ENCODE measurements at places on chromosomes 6 and 20.

- DNase-seq, result no peak
Measured at GRCh38 chr20:43345676-43346075, 112.0 kb upstream of the SRSF6 start.

- DNase-seq, result no peak
Measured at GRCh38 chr6:169427856-169428255, 174.2 kb upstream of the THBS2 start.

- no peak for DNase-seq
Measured at GRCh38 chr6:155472886-155473285, 17.2 kb upstream of the NOX3 start.

DNA sequence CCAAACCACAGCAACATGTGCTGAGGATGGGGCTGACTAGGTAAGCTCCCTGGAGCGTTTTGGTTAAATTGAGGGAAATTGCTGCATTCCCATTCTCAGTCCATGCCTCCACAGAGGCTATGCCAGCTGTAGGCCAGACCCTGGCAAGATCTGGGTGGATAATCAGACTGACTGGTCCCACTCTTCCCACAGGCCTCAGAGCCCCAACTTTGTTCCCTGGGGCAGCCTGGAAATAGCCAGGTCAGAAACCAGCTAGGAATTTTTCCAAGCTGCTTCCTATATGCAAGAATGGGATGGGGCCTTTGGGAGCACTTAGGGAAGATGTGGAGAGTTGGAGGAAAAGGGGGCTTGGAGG is 1.5 kb upstream of the VEGFA start:
- no peak for DNase-seq

- DNase-seq, result no peak
Measured at GRCh38 chr20:50318710-50319109, 128.1 kb downstream of the CEBPB start.

- DNase-seq, result no peak
Measured at GRCh38 chr6:85966828-85967227, 324.1 kb upstream of the SYNCRIP start.

DNA sequence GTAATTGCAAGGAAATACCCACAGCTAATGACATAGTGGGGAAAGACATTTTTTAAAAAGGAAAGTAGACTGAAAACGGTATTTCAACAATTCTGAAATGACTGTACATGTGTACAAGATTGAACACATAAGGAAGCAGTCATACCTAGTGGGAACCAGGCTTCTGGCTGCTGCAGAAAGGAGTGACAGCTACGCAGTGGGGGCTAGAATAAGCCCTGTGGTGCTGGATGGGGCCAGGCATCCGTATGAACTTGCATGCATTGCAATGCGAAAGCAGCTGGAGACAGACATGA is 54.9 kb upstream of the GPR31 start:
- DNase-seq, result no peak

DNA sequence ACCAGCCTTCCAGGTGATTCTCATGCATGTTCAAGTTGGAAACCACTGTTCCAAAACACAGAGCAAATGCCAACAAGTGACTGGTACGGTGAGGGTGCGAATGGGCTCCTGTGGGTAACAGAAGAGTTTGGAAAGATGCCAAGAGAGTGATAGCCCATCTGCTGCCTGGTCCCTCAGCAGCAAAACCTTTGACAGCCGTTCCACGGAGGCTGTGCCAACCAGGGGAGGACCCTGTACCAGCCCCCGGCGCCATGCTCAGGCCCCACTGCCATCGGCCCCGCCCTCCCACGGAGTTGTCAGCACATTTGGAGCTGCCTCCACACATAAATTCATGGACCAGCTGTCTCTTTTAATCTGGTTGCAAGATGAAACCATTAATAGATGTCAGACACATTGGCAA is 4.4 kb upstream of the PTPRT start:
- DNase-seq, result no peak

DNA sequence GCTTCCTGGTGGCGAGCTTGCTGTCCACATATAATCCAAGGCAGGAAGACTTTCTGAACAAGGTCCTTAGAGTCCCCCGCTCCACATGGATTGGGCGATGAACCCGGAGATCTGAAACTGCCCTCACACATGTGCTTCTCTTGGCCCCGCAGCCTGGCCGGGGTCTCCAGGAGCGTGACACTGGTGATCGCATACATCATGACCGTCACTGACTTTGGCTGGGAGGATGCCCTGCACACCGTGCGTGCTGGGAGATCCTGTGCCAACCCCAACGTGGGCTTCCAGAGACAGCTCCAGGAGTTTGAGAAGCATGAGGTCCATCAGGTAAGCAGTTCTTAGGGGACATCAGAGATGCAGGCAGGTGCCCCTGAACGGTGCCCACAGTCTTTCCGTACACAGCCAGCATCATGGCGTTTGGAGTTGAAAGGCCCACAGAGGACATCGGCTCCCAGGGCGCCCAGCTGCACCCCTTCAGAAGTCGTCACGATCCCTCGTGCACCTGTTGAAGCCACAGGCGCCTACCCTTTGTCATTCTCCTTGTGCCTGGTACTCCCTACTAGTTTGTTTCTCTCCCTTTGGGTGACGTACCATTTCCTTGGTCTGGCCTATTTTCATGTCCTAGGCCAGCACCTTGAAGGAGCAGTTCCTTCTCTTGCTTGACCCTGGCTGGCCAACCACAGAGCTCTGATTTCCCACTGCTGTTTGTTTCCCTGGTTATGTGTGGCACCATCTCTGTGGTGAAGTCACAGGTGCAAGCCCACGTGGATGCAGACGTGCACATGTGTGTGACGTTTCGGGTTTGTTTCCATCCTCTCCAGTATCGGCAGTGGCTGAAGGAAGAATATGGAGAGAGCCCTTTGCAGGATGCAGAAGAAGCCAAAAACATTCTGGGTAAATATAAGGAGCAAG is 43.3 kb upstream of the IRF4 start:
- no peak for DNase-seq

GRCh38 chr6:17994019-17994418 is 6.6 kb upstream of the KIF13A start:
- DNase-seq, result no peak

- no peak for DNase-seq
Measured at GRCh38 chr6:72975352-72975752, 249.9 kb downstream of the KHDC1L start.

DNA sequence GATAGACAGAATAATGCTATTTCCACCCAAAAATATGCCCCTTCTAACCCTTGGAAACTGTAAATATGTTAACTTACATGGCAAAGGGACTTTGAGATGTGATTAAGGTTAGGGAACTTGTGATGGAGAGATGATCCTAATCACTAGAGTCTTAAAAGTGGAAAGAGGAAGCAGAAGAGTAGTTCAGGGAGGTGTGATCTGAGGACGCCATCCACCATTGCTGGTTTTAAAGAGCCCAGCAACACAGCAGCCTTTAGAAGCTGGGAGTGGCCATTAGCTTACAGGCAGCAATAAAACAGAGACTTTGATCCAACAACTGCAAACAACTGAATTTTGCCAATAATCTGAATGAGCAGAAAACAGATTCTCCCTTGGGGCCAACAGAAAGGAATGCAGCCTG is 30.6 kb downstream of the ZNF311 start:
- DNase-seq, result no peak

- DNase-seq, result no peak
Measured at GRCh38 chr6:28203201-28203600, 21.9 kb upstream of the ZSCAN9 start.

- DNase-seq, result no peak
Measured at GRCh38 chr6:136782021-136782770, 10.1 kb downstream of the MAP3K5 start.

DNA sequence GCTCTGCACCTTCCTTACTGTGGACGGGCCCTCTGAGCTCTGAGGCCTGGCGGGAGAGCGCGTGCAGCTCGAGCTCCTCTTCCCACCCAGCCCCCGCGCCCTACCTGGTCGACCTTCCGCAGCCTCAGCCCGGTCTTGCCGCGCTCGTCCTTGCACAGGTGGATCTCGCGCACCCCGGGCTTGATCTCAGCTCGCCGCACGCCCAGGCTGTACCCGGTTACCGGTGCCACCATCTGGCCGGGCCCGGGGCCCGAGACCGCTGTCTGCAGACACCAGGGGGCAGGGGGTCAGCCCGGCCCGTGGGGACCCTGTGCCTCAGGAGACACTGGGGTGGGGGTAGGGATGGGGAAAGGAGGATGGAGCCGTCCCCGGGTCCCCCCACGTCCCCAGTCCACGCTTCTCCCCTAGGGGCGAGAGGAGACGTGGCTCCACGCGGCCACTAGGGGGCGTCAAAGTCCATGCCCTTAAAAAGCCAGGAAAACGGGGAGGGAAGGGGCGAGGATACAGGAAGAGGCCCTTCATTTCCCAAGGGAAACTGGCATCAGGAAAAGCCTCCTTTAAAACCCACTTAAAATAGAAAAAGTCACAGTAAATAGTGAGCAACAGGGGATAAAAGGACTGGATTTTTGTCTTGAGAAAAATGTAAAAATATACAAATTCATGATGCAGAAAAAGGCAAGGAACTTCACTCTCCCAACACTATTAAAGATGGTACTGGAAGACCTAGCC is 15.5 kb downstream of the SDCBP2 start:
- peak; percentile 84 for DNase-seq

DNA sequence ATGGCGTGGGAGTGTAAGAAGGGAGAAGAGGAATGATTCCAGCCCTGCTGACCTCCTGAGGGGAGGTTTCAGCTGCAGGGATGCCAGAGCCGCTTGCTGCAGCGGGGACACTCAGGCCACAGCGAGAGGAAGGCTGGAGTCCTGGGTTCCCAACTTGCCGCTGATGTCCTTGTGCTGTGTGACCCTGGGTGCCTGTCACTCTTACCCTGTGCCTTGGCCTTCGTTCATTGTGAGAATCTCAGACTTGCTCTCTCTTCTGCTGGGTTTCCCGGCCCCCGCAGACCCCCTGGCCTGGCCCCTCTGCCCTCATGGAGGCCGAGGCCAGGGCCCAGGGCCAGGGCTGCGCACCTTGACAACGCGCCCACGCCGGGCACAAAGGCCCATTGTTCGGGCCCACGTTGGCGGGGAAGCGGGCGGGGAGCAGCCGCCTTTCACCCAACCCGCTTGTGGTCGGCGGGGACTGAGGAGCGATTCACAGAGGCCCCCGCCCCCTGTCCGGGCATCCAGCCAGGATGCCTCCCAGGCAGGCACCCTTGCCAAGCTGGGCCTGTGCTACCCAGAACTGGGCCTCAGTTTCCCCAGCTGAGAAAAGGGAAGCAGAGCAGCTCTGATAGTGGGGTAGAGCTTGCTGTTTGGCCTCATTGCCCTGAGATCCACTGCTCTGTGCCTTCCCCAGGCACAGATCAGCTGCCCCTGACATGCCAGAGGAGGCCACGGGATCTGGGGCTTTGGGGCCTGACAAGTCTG is 52.4 kb downstream of the CEBPB start:
- DNase-seq, result no peak

GRCh38 chr20:51493346-51493791 is 49.1 kb downstream of the NFATC2 start:
- DNase-seq, result no peak
